A673 (cell line): ENCODE measurements at places on chromosomes 1 and 21. TPM values are rescaled to one million over a fixed set of nuclear protein-coding genes. Genes with fewer than 3 reads are reported as not detected.

DNA sequence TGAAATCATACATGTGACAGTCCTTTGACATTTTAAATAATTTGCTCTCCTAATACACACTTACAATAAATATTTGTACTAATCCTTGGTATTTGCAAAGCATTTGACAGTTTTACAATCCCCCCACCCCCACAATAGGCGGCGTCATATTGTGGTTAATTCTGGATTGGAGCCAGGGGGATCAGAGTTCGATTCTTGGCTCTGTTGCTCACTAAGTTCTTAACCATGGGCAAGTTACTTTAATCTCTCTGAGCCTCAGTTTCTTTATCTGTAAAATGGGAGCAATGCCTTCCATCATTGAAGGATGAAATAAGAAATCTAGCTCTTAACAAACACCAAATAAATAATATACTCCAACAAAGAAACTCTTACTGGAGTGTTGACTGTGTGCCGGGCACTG, 23.8 kb downstream of the CACNA1S start:
- DNase-seq = no peak
- H3K4me1 ChIP-seq = no peaks in the 10 kb centered on the region
- H3K27ac ChIP-seq = no peak overlapping the region
- H3K27me3 ChIP-seq = no peaks in the 10 kb centered on the region

DNA sequence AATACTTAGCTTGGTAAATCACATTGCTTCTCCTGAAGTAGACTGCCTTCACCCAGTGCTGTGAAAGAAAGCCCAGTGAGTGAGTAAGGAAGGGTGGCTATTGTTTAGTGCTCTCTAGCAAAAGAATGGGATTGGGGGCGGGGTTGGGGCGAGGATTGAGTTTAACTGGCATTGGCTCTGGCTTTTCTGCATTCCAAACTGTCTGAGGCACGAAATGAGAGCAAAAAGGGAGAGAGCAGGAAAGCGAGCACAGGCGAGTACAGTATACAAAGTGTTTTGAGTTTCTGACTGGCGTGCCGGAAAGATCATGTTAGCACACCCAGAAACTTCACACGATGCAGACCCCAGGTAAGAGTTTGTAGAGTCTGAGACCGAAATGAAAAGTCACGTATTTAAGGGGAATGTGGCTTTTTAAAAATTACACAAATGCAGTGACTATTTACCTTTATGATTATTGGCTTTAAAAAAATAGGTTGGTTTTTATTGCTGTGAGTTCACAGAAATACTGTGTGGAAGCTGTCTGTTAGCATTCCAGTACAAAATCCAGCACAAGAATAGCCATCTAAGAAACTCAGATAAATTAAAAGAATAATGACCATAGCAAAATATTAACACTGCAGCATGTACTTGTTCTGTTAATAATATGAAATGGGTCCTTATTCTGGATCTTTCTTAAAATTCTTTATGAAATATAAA, 155.4 kb downstream of the CLEC20A start:
- H3K4me1 ChIP-seq = peaks cover 38% of the 10 kb centered on the region
- H3K27ac ChIP-seq = peak overlapping the region; percentile 19
- H3K4me3 ChIP-seq = no peak overlapping the region
- H3K36me3 ChIP-seq = no peaks in the 10 kb centered on the region
- H3K27me3 ChIP-seq = no peaks in the 10 kb centered on the region
- DNase-seq = peak; percentile 77

SOD1 gene
- 373 and 380 TPM in 2 replicates for total RNA-seq

MAP3K6 gene
- 2.4 and 2.9 TPM in 2 replicates for total RNA-seq

LRRC41 gene
- 78.9 and 79.1 TPM in 2 replicates for total RNA-seq

DNA sequence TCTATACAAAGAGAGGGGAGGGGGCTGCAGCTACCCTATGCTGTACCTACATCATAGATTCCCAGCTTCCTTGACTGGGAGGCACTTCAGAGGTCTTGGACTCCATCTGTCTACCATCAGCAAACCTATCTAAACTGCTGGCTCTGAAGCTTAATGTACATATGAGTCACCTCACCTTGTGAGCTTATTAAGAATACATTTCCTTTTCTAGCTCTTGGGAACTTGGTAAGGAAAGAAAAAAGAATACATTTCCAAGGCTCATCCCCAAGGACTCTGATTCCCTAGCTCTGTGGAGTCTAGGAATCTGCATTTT, 50.0 kb upstream of the PRELP start:
- H3K4me1 ChIP-seq = no peaks in the 10 kb centered on the region
- no peak overlapping the region for H3K27ac ChIP-seq

HSD11B1 gene
- not detected in 2 replicates for total RNA-seq

- H3K27me3 ChIP-seq = no peaks in the 10 kb centered on the region
- H3K4me1 ChIP-seq = peaks cover 21% of the 10 kb centered on the region
- H3K36me3 ChIP-seq = no peaks in the 10 kb centered on the region
- DNase-seq = no peak
These were observed 25.3 kb downstream of the DPH5 start for GRCh38 chr1:101000131-101000873.

- H3K27ac ChIP-seq = no peak overlapping the region
- H3K36me3 ChIP-seq = no peaks in the 10 kb centered on the region
- H3K27me3 ChIP-seq = no peaks in the 10 kb centered on the region
- DNase-seq = no peak
These were observed 25.0 kb upstream of the TSPAN2 start for GRCh38 chr1:115114308-115114707.

HJV gene
- total RNA-seq = 0.24 and 0.31 TPM in 2 replicates

TTC34 gene
- total RNA-seq = 0.84 and 1.5 TPM in 2 replicates

- H3K27me3 ChIP-seq = no peaks in the 10 kb centered on the region
- peaks cover 17% of the 10 kb centered on the region for H3K4me1 ChIP-seq
- no peak overlapping the region for H3K4me3 ChIP-seq
These were observed 135.9 kb upstream of the HMCN1 start for GRCh38 chr1:185598332-185598731.

DNA sequence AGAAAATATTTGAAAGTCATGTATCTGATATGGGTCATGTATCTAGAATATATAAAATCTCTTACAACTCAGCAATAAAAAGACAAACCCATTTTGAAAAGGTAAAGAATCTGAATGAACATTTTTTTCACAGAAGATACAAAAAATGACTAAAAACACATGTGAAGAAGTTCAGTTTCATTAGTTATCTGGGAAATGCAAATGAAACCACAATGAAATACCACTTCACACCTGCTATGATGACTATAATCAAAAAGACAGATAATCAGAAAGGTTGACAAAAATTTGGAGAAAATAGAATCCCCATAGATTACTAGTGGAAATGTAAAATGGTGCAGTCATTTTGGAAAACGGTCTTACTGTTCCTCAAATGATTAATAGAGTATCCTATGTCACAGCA, 631.0 kb downstream of the MRPL39 start:
- no peak overlapping the region for H3K27ac ChIP-seq
- no peaks in the 10 kb centered on the region for H3K27me3 ChIP-seq
- DNase-seq = no peak
- no peaks in the 10 kb centered on the region for H3K36me3 ChIP-seq
- no peak overlapping the region for H3K4me3 ChIP-seq
- no peaks in the 10 kb centered on the region for H3K4me1 ChIP-seq

DNA sequence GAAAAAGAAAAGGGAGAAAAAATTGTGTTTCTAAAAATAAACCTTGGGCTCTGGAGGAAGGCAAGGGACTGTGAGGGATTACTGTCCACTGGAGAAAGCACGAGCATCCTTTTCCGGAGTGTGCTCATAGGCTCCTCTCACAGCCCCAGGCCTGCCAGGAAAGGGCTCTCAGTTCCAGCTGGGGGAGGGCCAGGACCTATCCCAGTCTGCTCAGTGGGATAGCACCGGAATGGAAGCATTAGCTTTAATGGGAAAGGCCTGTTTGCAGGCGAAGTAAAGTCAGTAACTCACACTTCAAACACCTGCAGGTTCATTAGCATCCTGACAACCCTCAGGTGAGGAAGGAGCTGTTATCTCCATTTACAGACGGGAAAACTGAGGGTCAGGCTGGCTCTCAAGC, 113.9 kb upstream of the USP24 start:
- H3K27ac ChIP-seq = no peak overlapping the region
- no peak for DNase-seq
- H3K4me1 ChIP-seq = no peaks in the 10 kb centered on the region
- no peaks in the 10 kb centered on the region for H3K36me3 ChIP-seq
- H3K4me3 ChIP-seq = no peak overlapping the region
- H3K27me3 ChIP-seq = no peaks in the 10 kb centered on the region

GRCh38 chr1:56516539-56517252, 62.7 kb downstream of the PLPP3 start:
- H3K27me3 ChIP-seq = no peaks in the 10 kb centered on the region
- no peaks in the 10 kb centered on the region for H3K4me1 ChIP-seq
- H3K27ac ChIP-seq = no peak overlapping the region

- H3K4me1 ChIP-seq = no peaks in the 10 kb centered on the region
- H3K4me3 ChIP-seq = no peak overlapping the region
- no peak overlapping the region for H3K27ac ChIP-seq
- H3K36me3 ChIP-seq = no peaks in the 10 kb centered on the region
These were observed 197.8 kb downstream of the FOXD2 start for GRCh38 chr1:47635597-47635996.

DNA sequence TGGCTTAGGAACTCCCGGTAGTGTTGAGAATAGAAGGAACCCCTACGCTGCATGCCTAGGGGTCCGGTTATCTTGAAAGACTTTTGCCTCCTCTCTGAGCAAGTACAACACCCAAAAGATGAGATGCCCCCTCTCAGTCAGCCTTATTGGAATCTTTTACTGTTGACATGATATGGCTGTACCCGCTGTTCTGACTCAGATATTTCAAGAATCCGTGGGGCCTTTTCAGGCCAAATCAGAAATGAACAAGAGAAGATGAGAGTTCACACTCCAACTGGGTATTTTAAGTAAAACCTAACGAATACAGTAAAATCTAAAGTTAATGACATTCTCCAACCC, 164.2 kb downstream of the PPIAL4G start:
- H3K27me3 ChIP-seq = no peaks in the 10 kb centered on the region
- H3K4me1 ChIP-seq = peaks cover 14% of the 10 kb centered on the region

DNA sequence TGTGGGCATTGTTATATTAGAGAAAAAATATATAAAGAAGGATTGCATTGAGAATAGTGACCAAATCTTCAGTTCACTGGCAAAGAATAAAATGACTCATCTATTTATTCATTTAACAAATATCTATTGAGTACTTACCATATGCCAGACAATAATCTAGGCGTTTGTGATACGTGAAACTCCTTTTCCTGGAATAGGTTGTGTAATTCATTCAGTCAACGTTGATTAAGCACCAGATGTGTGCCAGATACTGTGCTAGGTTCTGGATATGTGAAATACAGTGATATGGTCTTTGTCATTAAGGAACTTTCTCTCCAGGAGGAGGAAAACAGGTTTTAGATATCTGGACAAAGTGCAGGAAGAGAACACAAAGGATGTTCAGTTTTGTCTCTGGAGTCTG, 344.5 kb downstream of the RWDD3 start:
- peaks cover 26% of the 10 kb centered on the region for H3K27me3 ChIP-seq
- H3K4me1 ChIP-seq = no peaks in the 10 kb centered on the region
- no peak overlapping the region for H3K4me3 ChIP-seq
- H3K36me3 ChIP-seq = no peaks in the 10 kb centered on the region
- no peak for DNase-seq
- no peak overlapping the region for H3K27ac ChIP-seq

- no peak for DNase-seq
- H3K36me3 ChIP-seq = no peaks in the 10 kb centered on the region
- no peak overlapping the region for H3K4me3 ChIP-seq
- H3K27ac ChIP-seq = no peak overlapping the region
- no peaks in the 10 kb centered on the region for H3K4me1 ChIP-seq
These were observed 309.9 kb downstream of the CHRM3 start for GRCh38 chr1:239696317-239696716.

DNA sequence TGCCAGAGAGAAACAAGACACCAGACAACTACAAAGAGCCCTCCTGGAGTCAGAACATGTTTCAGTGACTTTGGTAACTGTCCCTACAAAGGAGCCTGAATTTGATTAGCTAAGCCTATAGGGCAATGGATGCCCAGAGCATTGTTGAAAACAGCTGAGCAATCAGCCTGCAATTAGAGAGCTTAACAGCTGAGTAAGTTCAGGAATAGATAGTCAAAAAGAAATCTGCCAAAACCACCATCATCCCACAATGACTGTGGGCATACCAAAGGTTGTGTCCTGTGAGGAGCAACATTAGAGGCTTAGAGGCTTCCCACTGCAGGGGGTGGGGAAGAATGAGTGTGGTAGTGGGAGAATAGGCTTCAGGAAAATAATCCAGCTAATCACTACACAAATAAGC, 32.1 kb downstream of the SH3BP5L start:
- DNase-seq = no peak
- H3K4me1 ChIP-seq = no peaks in the 10 kb centered on the region
- no peak overlapping the region for H3K27ac ChIP-seq
- no peak overlapping the region for H3K4me3 ChIP-seq
- peaks cover 16% of the 10 kb centered on the region for H3K27me3 ChIP-seq
- no peaks in the 10 kb centered on the region for H3K36me3 ChIP-seq

GRCh38 chr21:17438635-17439034, 74.2 kb upstream of the CXADR start:
- no peaks in the 10 kb centered on the region for H3K4me1 ChIP-seq
- no peaks in the 10 kb centered on the region for H3K36me3 ChIP-seq
- DNase-seq = no peak
- no peaks in the 10 kb centered on the region for H3K27me3 ChIP-seq

DENND1B gene
- total RNA-seq = 1.9 and 4.1 TPM in 2 replicates

- H3K27me3 ChIP-seq = no peaks in the 10 kb centered on the region
- no peaks in the 10 kb centered on the region for H3K36me3 ChIP-seq
- DNase-seq = no peak
These were observed 28.9 kb downstream of the S100A6 start for GRCh38 chr1:153506831-153507413.

DNA sequence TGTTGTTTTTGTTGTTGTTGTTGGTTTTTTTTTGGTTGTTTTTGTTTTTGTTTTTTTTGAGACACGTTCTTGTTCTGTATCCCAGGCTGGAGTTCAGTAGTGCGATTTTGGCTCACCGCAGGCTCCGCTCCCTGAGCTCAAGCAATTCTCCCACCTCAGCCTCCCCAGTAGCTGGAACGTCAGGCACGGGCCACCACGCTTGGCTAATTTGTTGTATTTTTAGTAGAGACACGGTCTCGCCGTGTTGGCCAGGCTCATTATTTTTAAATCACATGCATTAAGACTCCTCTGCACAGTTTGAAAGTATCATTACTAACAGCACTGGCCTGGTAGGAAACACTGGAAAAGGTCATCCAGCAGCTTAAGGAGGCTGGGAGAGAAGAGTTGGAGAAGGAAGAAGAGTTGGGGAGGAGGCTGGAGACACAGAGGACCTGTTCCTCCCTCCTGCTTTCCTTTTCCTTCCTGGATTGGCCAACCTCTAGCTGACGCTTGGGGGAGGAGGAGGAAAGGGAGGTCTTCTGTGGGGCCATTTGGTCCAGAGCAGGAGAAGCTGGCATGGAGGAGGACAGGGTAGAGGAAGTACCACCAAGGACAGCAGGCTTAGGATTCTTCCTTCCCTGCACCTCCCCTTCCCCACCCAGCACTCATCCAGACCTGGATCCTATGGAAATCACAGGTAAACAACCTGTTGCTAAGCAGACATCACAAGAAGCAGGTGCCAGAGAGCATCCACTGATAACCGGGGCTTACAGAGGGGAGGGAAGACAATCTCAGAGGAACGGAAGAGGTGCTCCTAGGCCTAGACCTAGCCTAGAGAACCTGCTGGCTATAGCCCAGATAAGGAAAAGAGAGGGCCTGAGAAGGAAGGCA, 71.9 kb upstream of the GOLT1A start:
- H3K27ac ChIP-seq = no peak overlapping the region
- H3K4me1 ChIP-seq = peaks cover 18% of the 10 kb centered on the region
- no peak for DNase-seq
- H3K27me3 ChIP-seq = peaks cover 8% of the 10 kb centered on the region
- no peaks in the 10 kb centered on the region for H3K36me3 ChIP-seq

KRTAP19-6 gene
- total RNA-seq = not detected in 2 replicates
